ENCODE measurements at places on chromosomes 6 and 20. TPM values are rescaled to one million over a fixed set of nuclear protein-coding genes. Genes with fewer than 3 reads are reported as not detected.

SLCO4A1 gene
- 2.1 TPM for total RNA-seq

CDK5RAP1 gene
- total RNA-seq: 28.4 TPM

GRCh38 chr6:6749702-6750491 lies 161.4 kb downstream of the LY86 start:
- DNase-seq: no peak

C20orf204 gene
- total RNA-seq: 3.8 TPM

DNA sequence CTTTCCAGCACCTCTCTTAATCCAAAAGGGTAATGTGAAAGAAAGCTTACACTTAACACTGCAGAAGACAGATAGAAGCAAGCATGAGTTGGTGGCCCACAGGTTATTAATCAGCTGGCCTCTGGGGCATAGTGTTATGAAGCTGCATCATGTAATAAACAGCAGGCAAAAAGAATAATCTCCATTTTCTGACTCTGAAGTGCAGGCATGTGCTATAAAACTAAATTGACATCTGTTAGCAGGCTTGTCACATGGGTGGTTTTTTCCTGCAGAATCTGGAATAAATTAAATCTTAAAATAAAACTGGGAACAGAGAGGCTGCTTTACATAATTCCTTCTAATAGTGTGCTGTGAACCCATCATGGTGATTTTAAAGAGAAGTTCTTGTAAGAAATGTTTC lies 73.3 kb downstream of the METTL24 start:
- no peak for DNase-seq

DNA sequence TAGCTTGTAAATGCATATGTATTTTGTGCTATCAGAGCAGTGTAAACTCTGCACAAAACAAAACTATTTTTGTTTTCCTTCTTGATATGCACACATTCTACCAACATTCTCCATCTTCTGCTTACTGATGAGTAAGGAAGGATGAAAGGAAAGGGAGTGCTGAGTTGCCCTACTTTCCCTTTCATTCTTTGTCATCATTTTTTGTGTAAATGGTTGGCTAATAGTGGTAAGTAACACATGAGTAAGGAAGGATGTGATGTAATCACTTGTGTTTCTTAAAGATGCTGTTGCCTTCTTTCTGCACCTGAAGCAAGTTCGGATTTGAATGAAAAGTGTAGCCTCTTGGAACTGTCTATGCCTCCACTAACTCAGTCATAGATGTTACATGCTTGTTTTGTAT lies 4.6 kb upstream of the REV3L start:
- no peak for DNase-seq

- DNase-seq: no peak
These were observed 306.6 kb downstream of the PRKN start for GRCh38 chr6:162421004-162421403.

GRCh38 chr6:117915846-117916245 lies 8.8 kb downstream of the SLC35F1 start:
- no peak for DNase-seq

DNA sequence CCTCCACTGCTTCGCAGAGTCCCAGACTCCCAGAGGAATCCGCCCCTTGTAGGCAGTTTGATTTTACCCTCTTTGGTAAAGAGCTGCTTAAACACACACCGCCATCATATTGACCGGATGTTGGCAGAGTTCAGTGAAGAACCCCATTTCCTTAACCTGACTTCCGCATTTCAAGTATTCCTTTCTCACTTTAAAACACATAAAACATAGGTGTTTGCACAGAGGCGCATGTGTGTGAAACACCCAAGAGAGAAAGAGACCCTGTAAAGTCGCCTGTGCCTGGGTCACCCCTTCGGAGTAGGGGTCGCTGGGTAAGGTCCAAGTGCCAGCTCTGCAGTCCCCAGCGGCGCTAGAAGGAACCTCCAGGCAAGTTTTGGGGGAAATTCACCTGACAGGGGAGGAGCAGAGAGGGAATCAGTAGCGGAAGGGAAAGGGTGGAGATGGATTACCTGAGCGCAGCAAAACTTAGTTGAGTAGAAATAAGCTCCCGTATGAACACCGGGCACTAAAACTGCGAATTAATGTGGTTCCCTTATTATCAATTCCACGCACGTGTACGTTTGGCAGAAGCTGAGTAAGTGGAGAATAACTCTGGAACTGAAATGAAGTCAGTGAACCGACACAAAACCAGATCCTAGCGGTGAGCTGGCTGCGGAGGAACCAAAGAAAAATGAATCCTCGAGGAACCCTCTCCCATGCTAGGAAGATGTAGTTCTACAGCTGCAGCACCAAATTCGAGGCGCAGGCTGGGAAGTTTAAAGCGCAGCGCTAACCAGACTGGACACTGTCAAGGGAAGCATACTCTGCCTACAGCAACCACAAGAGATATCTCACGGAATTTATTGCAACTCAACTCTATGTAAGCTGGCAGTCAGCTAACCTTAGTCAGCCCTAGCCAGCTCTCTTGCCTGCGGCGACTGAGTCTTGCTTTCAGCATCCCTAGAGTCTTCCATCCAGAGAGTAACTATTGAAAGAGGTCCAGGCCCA lies 3.5 kb upstream of the HTR1B start:
- DNase-seq: no peak

GRCh38 chr6:133888929-133889556 lies at the start of gene TCF21:
Gene TCF21, plus strand, starts transcription at chr6:133889113. Its CDS starts 285 bp downstream, at chr6:133889398.
- no peak for DNase-seq

SIRPA gene
- 8.0 TPM for total RNA-seq

ZNF391 gene
- 6.6 TPM for total RNA-seq

- no peak for DNase-seq
These were observed 97.0 kb downstream of the NRN1 start for GRCh38 chr6:5909721-5910120.

DNA sequence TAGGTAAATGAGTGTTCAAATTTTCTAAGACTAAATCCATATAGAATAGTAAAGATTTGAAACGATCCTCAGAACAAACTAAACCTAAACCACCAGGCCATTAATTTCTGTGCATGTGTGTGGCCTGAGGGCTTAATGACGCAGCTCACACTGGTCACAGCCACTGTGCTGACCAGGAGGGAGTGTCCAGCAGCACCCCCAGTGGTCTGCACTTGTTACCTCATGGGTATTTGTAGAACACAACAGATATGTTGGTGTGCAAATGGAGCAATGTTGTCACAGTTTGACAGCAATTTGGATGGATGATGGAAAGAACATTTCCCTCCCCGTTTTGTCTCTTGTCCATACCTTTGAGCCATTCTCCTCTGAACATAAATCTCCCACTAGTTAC lies 122.4 kb upstream of the EXOC2 start:
- DNase-seq: no peak

TRIM15 gene
- not detected for total RNA-seq

MYL9 gene
- total RNA-seq: 0.36 TPM

DNA sequence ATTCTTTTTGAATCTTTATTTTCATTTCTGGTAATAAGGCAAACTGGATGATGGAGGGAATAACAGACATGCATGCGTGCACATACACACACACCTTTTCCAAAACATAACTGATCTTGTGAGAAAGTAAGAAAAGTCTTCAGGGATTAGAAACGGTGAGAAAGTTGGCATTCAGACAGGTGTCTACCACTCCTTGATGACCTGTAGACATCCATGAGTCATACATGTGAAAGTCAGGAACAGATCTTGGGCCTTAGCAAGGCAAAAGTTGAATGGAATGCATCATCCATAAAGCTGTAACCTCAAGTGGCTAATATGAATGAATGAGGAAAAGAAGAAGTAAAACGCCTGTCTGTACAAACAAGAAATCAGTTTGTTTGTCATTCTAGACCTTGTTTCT lies 97.3 kb downstream of the GRIK2 start:
- DNase-seq: no peak

DNA sequence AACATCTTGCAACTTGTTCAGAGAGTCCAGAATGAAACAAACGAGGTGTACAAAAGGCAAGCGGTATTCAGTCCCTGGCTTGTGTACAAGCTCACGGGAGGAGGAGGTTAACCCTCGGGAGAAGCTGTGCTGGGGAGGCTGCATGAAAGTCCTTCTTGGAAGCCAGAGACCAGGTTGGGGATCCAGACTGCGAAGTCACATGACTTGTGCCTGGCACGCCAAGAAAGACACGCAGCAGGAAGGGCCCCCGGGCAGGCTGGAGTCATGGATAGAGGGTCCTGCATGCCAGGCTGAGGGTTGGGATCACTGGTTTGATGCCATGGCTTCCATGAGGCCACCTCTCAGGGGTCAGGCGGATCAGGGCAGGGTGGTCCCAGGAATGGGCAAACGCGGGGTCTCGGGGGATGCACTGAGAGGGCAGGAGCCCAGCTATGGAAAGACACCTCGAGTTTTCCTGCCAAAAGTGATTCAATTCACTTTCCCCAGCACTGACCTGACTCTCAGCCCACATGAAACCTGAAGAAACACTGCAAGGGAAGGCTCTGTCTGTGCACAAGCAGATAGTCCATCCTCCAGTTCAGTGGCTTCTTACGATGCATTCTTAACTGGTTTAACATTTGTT lies 79.4 kb downstream of the DLL1 start:
- DNase-seq: no peak

DNA sequence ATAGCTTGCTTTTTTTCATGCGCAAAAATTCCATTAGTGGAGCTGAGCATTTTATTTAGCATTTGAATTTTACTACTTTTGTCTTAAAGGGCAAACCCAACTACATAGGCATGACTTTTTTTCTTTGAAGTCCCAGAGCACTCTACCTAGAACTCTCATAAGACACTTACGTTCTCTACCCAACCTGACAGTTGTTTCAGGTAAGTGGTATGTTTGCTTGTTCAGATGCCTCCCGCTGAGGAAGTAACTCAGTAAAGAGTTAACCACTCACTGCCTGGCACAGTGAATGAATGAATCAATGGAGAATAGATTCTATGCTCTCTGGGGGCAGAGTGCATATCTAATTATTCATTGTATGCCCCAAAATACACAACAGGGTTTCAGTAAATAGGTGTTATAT lies 212.3 kb upstream of the PRDM1 start:
- no peak for DNase-seq

LAMA2 gene
- 30.8 TPM for total RNA-seq

- no peak for DNase-seq
These were observed 32.7 kb downstream of the CHMP4B start for GRCh38 chr20:33843854-33844253.

REV3L gene
- total RNA-seq: 95.2 TPM

LY6G6D gene
- not detected for total RNA-seq

STX11 gene
- 1.2 TPM for total RNA-seq

MUC21 gene
- total RNA-seq: not detected

NHLRC1 gene
- 2.8 TPM for total RNA-seq

DNA sequence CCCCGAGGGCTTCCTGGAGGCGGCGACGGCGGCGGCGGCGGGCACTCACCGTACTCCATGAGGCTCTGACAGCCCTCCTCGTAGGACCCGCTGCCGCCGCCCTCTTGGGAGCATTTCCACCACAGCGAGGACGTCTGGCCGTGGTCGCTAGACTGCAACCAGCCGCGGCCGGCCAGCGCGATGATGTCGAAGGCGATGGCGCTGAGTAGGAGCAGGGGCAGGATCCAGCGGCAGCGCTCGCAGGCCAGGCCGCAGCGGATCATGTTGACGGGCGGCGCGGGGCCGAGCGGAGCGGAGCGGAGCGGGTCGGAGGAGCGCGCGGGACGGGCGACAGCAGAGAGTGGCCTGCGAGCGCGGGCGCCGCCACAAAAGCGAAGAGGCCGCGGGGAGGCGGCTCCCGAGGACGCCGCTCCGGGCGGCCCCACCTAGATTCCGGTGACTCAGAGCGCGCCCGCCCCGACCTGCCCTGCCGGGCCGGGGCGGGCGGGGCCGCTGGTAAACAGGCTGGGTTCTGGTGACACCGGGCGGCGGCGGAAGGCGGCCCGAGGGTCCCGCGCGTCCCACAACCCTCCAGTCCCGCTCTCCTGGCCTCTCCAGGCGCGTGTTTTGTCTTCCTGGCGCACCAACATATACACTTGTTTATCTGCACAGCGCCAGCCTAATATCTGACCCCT lies at the start of gene PERP:
PERP (minus strand) TSS at position 342 of the 674 bp plus-strand sequence; CDS start at position 263, 79 bp downstream.
- peak; percentile 56 for DNase-seq

DNA sequence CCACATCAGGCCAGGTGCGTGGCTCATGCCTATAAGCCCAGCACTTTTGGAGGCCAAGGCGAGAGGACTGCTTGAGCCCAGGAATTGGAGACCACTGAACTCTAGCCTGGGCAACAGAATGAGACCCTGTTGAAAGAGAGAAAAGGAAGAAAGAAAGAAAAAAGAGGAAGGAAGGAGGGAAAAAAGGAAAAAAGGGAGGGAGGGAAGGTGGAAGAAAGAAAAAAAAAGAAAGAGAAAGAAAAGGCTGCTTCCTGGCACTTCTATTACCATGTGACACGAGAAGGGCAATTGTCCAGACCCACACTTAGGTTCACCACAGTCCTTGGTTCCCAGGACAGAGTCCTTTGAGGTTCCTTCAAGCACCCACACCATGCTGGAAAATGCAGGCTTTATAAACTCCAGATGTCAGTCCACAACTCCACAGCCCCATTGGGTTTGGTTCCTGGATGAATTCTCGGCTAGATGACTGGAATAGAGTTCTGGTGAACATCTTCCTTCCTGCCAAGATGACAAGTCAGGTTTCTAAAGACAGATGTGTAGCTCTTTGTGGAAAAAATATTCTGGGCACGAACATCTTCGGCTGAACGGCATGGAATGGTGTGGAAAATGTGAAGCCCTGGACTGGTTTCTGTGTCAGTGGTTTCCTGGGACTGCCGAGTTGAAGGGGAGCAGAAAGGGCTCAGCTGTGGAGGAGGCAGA lies 32.5 kb downstream of the NT5E start:
- DNase-seq: no peak

- DNase-seq: no peak
These were observed 92.9 kb upstream of the BHLHE23 start for GRCh38 chr20:63099456-63100173.

- peak; percentile 55 for DNase-seq
These were observed 20.1 kb upstream of the MTCL3 start for GRCh38 chr6:127539272-127539671.

DNA sequence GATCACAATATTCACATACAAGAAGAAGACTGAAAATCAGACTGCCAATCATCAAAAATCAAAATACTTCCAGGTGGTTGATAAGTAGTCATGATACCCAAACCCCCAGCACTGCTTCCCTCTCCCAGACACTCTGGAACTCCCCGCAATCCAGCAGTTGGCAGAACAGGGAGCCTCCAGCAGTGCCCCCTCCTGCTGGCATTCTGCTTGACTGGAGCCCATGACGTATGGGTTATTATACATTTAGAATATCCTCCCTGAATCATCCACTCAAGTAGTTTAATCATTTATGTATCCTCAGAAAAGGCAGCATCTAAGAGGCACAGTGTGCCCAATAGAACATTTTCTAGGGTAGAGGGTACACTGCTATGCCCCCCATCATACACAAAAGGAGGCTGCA lies 9.3 kb upstream of the OGFRL1 start:
- no peak for DNase-seq

MYH7B gene
- 0.45 TPM for total RNA-seq

GMEB2 gene
- total RNA-seq: 7.3 TPM

GRCh38 chr6:15184441-15184861 lies 61.4 kb upstream of the JARID2 start:
- no peak for DNase-seq

Data from cerebellum (tissue), 4 donors.